ENCODE measurements at places on chromosomes 2 and 18.

- DNase-seq: peak; percentile 53
Observed at GRCh38 chr2:152718909-152719645, 657 bp downstream of the ARL6IP6 start.

DNA sequence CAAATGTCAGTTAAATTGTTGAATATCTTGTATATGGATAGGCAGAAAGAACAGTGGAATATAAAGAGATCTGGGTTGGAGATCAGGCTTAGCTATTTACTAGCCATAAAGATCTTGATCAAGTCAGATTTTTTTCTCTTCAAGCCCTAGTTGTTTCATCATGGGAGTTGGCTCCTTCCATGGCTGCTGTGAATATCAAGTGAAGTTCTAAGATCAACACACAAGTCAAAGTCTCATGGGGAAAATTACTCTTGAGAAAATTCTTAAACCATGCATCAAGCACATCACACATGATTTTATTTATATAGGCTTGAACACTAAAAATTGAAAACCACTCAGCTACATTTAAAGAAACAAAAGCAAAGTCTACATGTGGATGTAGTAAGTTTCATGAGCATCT lies 79.8 kb downstream of the C1D start:
- no peak for DNase-seq

DNA sequence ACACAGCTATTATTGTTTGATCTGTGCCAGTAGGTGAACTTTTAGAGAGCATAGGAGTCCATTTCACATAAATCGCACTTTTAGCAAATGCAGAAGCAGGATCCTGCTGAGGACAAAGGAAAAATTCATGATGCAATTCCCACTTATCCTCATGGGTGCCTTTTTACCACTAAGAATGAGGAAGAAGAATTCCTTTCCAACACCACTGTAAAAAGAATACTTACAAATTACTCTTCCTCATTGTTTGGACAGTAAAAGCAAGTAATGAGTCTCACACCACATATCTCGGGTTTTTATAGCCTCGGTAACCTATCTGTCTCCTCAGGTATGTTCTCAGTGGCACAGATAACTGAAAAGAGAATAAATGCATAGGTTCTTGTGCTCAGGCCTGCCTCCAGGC lies 238.5 kb downstream of the MTX2 start:
- no peak for DNase-seq

- no peak for DNase-seq
Observed at GRCh38 chr2:119756837-119757236, 2.9 kb upstream of the PTPN4 start.

DNA sequence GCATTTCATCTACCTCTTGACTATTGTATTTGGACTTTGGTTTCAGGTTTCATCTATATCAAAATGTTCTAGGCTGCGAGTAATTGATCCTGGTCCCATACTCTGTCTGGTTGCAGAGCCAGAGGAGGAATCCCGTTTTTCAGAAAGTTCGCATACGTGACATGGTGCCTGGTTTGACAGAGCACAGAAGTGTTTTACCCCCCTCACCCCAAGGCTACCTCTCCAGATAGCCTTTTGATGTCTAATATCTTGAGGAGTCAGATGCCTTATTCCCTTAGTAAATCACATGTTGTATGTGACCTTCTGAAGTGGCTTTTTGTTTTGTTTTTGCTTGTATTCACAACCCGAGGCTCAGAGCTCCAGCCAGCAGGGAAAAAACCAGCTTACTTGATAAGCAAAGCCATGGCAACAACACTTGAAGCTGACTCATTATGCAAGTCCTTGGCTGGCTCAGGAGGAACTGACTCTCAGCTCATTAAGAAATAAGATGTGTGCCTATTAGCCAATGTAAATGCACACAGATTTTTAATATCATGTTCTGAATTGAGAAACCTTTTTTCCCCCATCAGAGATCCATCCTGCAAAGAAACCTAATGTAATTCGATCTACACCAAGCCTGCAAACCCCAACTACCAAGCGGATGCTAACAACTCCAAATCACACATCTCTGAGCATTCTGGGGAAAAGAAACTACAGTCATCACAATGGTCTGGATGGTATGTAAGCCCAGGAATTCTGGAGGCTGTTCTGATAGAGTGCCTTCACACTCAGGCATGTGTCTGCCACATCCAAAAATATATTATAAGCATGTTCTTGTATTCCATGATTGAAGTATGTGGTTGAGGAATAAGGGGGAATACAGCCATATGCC lies 41.4 kb downstream of the OXER1 start:
- DNase-seq: peak; percentile 41

DNA sequence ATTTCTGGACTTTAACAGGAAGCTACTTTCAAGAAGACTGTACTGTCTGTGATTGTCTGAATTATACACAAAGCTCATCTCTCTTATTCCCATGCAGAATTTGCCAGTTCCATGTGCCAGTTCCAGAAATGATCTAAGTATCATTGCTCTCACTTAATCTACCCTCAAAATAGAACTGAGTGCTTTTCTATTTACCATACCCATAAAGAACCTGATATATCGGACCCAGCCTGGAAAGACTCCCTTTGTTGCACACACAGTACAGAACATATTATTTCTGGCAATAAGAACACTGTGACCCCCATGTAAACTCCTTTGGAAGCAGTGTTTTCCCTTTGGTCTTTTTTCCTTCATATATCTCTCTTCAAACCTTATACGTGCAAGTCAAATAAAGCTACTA lies 102.3 kb upstream of the TTN start:
- no peak for DNase-seq

DNA sequence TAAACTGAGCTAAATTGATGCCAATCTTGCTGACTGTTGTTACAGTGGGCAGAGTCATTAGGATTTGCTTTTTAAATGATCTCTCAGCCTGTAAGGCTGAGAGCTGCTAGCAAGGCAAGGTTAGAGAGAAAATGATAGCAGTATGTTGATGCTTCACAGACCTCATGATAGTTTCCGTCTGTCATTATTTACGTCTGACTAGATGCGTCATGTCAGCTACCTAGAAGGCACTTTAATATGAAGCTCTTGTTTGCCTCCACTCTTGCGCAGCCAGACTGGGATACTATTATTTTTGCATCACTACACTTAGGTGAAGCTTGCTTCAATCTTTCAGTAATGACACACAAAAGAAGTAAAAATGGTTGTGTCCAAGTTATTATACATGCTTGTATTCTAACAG lies 313.8 kb downstream of the LNPK start:
- DNase-seq: no peak

- no peak for DNase-seq
Observed at GRCh38 chr2:29578084-29578598, 343.2 kb downstream of the ALK start.

GRCh38 chr2:46780801-46781445 lies 134.7 kb downstream of the MCFD2 start:
- DNase-seq: no peak

DNA sequence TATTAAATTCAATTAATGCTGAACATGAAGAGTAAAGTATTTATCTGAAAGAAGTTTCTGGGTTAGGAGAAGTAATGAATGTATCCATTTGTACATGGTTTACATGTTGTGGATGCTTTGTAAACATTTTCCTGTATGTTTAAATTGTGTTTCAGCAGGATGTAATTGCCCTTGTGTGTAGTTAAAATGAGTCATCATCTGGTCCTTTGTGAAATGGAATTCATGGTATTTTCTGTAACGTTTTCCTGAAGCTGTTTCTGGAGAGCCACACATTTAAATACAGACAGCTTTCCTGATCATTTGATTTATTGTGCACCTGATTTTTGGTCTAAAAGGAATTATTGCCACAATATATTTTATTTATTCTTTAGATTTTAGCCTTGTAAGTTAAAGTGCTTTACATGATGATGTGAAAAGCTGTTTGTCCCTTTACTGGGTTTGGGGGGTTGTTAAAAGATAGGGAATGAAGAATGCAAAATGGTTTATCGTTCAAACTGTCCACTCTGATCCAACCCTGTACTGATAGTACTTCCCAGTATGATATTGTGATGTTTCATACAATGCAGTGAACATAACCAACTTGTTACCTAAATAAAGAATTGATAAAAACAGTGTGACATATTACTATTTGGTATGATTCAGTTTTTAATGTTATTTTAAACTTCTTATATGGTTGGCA lies 41.7 kb upstream of the SLC3A1 start:
- DNase-seq: no peak

GRCh38 chr2:143162123-143162837 lies 33.1 kb downstream of the ARHGAP15 start:
- DNase-seq: peak; percentile 59

DNA sequence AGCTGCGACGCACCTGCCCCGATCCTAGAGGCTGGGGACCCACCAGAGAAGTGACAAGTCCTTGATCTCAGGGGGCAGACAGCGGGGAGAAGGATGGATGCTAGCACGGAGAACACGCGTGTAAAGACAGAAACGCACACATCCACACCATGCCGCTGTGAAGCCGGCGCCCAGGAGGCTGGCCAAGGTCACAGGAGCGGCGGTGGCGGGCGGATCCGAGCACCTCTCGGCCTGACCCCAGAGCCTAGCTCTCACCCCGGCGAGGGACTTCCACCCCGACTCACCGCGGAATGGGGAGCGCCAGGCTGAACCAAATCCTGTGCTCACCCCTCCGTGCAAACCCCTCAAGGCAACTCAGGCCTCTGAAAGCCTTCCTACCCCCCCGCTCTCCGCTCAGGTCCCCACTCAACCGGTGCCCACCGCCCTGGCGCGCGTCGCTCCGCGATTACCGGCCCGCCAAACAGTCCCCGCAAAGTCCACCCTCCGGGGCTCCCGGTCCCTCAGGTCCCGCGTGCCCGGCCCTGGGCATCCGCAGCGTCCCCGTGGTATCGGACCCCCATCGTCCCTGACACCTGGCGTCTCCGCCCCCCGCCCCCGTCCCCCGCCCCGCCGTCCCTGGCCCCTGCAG lies 460 bp upstream of the LRRFIP1 start:
- no peak for DNase-seq

GRCh38 chr2:46888421-46888952 lies 27.1 kb downstream of the MCFD2 start:
- DNase-seq: no peak

- DNase-seq: no peak
Observed at GRCh38 chr18:65336411-65336810, 414.4 kb upstream of the CDH7 start.

GRCh38 chr18:37383036-37383785 lies 182.4 kb downstream of the CELF4 start:
- DNase-seq: no peak

- DNase-seq: no peak
Observed at GRCh38 chr2:42545841-42546390, 22.5 kb upstream of the MTA3 start.

GRCh38 chr18:58955738-58956137 lies 91.1 kb downstream of the ZNF532 start:
- DNase-seq: no peak

DNA sequence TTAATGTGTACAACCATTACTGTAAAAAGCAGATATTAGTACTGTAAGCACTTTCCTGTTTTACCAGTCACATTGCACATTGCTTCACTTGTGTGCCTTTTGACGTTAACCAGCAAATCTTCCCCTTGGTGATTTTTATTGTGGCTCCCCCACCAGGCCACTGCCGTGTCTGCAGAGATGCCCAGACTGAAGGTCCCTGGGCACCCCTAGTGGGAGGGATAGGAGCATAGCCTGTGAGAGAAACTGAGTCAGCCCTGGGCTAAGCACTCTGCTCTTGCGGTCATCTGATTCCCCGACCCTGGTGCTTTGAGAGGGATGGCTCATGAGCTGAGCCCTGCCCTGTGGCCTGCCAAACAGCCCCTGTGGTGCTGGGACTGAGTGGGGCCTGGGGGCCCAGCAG lies 73.4 kb downstream of the INPP4A start:
- DNase-seq: peak; percentile 62

- no peak for DNase-seq
Observed at GRCh38 chr2:152441961-152442360, 107.0 kb downstream of the FMNL2 start.

DNA sequence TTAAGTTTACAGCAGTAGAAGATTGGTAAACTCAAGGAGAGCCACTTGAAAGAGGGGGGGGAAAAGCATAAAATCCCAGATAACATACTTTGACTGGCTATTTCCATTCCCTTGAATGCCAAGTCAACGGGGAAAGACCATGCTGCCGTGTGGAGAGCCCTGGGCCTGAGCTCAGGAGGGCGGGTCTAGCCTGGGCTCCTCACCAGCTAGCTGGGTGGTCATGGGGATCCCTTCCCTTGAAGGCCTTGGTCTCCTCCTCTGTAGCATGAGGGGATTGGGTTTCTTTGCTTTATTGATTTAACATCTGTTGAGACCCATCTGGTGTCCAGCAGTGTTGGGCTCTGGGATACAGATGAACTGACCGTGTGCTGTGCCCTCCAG lies 35.0 kb downstream of the TEX51 start:
- DNase-seq: no peak

DNA sequence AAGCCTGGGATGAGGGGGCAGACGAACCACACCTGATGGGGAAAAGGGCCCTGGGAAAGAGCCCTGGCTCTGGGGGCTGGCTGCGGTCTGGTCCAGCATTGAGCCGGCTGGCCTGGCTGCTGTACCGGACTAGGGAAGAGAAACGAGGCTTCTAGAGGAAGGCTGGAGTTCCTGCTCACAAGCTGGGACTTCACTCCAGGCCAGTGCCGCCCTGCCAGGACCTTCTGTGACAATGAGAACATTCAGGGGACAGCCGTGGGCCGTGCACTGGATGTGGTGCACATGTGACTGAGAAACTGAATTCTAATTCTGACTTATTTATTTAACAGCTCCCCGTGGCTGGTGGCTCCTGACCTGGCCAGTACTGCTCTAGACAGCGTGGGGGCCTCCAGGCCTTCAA lies 269.3 kb downstream of the HDAC4 start:
- DNase-seq: no peak

GRCh38 chr2:100064165-100064564 lies 78.2 kb downstream of the AFF3 start:
- no peak for DNase-seq

DNA sequence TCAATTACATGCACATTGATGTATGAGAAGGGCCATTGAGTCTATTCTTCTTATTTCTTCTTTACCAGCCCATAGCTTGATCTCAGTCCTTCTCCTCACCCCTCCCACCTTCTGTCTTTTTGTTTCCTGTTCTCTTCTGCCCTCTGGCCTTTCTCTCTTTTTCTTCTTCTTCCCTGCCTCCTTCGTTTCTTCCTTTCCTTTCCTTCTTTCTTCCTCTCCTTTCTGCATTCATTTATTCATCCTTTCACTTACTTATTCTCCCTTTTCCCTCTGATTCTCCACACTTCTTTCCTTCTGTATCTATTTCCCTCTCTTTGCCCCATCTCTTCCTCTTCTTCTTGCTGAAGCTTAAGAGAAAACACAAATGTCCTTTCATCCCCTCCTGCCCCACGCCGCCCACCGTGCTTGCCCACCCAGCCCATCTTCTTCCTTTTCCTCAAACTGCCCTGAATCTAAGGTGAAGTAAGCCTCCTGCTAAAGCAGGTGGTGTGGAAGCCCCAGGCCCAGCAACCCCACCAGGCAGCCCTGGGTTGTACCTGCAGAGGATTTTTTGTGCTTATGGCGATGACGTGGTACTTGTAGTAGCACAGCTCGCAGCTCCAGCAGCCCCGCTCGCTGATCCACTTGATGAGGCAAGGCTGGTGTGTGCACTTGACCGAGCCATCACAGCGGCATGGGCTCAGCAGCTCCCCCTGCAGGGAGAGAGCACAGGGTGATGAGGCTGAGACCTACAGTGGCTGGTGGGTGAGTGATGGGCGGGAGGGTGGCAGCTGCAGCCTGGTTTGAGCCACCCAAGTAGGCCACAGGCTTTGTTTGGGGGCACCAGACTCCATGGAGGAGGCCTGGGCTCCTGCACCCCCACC lies 89.0 kb downstream of the MARCHF4 start:
- DNase-seq: no peak

- DNase-seq: no peak
Observed at GRCh38 chr18:79553696-79554095, 125.9 kb upstream of the CTDP1 start.

Data from activated CD4-positive, alpha-beta T cell treated with anti-CD3 and anti-CD28 coated beads, Interleukin-2, amount 10 ng/mL, durations not matched to agents 7 days and 5 days (primary cell).